Stimulated activated CD4-positive, alpha-beta T cell treated with anti-CD3 and anti-CD28 coated beads, Interleukin-12 subunit alpha, Interleukin-12 subunit beta, amount 100 ng/mL, for 24 hours (primary cell): ENCODE measurements at places on chromosomes 1 and 21.

DNA sequence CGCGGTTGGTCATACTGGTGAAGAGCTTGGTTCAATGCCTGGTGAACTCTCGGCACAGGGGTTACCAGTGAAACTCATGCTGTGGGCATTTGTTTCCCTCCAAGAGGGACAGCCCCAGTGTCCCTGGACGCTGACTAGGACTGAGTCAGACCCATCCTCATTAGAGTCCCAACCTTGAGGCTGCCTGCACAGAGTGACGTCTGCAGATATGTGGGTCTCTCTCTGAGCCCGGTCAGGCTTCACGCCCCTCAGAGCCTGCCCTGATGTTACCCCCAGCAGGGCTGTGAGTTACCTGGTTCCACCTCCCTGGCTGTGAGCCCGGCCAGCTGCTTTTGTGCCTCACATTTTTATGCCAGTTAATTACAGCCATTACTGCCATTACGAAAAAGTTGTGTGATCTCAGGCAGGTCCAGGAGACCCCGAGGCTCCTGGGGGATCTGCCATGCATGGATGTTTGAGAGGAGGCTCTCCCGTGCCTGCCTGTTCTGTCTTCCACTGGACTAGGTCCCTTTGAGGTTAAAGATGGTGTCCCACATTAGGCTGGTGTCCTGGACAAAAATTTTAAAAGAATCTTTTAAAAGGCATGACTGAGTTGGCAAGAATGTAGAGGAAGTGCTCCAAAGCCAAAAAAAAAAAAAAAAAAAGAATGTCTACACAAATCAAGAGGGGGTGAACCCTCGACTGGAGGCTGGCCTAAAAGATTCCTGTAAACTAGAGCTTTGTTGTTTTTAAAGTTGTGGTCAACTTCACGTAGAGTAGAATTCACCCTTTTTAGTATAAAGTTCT lies 36.6 kb upstream of the PADI1 start:
- no peak for DNase-seq

- no peak for DNase-seq
Observed at GRCh38 chr1:180182643-180183311, 28.1 kb downstream of the QSOX1 start.

DNA sequence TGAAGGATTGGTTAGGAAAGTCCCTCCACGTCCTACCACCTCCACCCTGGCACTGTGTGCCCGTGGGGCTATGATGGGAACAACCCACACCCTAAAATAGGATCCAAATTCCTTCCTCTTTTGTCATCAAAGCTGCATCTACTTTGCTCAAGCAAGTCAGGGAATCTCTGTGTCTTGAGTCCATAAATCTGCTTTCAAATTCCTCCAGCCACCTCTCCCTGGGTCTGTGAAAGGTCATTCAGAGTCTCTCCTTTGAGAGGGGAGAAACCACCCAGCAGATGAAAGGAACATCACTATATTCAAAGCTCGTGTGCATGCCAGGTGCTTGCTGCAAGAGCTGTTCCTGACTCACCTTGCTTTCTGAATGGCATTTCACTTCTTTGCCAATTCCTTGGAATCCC lies 243.6 kb downstream of the TM2D1 start:
- no peak for DNase-seq

DNA sequence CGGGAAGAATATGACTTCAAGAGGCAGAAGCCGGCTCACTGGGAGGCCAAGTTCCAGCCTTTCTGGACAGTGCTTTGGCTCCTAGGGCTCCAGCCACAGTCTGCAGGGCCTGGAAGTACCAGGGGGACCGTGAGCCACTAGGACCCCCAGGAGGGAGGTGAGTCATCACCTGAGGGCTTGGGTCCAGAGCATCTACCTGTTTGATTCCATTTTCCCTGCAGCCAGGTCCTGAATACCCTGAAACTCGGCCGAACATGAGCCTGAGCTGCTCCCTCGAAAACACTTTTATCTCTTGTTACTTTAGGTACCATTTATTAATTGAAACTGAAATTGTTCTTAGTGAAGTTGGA lies 164.1 kb downstream of the RYR2 start:
- DNase-seq: no peak

DNA sequence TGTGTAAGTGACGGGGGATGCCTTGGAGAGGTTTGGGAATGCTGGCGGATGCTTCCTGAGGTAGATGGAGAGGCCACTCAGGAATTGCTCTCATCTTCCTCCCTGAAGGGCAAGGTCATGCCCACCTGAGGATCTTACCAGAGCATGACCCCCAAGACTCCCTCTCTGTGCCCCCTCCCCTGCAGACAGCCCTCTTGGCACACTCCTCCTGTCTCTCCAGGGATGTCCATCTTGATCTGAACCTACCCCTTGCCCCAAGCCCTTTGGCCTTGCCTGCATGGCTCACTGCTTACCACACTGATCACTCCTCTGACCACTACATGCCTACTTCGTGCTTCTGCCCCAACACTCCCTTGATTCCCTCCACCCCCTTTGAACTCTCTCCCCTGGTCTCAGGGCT lies 17.9 kb upstream of the MPL start:
- DNase-seq: no peak
